ENCODE measurements at places on chromosomes 7 and 10.
A peak's percentile ranks its signal among the peaks of the same experiment; 100 is the strongest.

DNA sequence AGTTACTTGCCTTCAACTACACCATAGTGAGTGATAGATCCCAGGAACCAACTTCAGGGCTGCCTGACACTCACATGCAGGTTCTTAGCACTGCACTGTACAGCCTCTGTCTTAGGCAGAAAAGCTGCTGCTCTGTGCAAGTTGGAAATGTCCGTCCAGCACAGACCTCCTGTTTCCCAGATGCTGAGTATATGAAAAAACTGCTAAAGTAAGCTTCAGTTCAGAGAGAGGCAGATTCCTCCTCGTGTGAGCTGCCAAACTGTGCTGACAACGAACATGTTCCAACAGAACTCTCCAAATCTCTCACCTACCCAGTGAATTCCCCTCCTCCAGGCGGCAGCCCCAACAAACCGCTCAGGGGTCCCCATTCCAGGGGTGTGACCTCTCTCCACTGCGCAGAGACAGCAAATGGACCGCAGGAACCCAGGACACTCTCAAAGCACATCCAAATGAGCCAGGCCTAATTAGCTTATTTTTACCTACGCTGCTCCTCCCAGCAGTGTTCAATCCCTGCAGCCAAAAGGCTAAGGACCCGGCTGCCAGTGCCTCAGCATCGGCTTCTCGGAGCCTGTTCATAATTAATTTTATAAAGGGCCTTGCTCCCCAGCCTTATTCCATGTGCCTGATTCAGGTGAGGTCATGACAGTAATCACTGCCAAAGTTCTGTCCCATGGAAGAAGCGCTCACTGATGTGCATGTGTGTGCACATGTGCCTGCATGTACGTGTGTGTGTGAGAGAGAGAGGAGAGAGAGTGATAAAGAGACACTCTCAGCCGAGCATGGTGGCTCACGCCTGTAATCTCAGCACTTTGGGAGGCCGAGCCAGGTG, 159.5 kb upstream of the AUTS2 start:
- DNase-seq: no peak

DNA sequence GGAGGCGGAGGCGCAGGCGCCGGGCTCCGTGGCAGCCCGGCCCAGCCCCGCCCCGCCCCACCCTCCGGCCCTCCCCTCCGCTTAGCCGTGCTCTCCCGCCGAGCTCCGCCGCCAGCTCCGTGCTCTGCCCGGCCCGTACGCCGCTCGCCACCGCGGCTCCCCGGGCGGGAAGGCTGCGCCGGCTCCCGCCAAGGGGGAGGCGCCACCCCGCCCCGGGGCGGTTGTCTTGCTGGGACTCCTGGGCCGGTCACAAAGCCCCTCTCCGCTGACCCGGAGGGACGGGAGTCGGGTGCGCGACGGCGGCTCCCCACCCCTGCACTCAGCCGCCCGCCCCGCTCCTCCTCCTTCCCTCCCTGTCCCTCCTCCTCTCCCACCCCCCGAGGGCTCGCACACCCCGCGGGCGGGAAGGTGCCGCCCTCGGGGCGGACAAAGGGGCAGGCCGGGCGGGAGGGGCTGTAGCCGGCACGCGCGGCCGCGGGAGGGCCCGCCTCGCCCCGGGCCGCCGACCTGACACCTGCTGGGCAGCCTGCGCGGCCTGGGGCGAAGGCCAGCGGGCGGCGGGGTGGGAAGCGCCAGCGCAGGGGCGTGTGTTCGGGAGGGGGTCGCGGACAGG, 11.5 kb upstream of the SP8 start:
- no peak for DNase-seq

DNA sequence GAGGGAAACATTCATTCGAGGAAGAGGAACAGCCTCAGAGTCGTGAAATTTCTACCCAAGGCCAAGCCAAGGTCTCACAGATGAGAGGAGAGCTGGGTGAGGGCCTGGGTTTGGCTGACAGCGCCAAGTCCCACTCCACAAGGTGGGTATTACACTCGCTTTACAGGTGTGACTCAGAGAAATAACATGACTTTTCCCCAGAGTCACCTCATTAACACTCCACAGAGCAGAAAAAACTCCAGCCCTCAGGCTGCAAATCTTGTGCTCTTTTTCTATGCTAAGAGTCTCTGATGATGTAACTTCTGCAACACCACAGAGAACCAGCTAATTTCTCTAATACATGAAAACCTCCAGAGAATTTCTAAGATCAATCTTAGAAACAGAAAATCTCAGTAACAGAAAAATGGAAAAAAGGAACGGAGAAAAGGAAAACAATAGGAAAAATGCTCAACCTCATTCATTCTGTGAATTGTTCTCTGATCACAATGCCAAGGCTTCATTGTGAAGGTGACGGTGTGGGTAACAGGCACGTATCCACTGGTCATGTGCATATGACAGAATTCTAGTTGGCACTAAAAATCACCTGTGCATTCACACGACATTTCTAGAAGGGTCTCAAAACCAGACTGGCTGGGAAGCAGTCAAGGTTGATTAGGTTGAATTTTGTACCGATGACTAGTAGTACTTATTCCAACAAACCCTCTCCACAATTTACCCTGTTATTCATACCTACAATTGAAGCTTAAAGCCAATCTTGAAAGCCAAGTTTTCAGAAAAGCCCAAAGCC, 20.3 kb downstream of the YWHAG start:
- DNase-seq: no peak

- no peak for DNase-seq
These were observed 48.4 kb downstream of the TMEM26 start for GRCh38 chr10:61404751-61405150.

GRCh38 chr7:131595699-131596098, 39.3 kb upstream of the PODXL start:
- no peak for DNase-seq

- no peak for DNase-seq
These were observed 4.7 kb upstream of the EBF3 start for GRCh38 chr10:129968853-129969183.

DNA sequence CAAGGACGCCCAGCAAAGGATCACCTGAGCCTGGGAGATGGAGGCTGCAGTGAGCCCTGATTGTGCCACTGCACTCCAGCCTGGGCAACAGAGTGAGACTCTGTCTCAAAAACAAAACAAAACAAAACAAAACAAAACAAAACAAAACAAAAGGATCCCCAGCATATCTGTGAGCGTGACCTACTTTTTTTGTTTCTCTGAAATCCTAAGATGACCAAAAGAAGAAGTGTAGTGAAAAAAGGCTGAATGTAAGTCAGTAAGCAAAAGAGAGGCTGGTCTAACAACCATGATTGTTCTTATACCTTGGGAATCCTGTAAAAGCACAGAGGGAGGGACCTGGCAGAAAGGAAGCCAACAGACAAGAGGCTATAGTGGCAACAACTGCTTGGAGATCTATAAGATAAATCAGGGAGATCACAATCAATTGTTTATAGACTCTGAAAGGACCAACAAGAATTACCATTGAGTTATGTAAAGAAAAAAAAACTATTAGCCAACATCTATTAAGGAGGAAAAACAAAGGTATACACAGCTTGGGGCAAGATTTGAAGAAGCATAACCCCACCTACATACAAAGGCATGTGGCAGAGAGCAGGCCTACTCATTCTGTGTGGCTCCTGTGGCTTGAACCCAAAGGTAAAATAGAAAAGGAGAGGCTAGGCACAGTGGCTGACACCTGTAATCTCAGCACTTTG, 255.2 kb upstream of the KLF14 start:
- DNase-seq: no peak

GRCh38 chr7:33905389-33906032, at the start of gene BMPER:
BMPER (plus strand) TSS chr7:33905539; CDS start chr7:33905614, 75 bp downstream.
- no peak for DNase-seq

DNA sequence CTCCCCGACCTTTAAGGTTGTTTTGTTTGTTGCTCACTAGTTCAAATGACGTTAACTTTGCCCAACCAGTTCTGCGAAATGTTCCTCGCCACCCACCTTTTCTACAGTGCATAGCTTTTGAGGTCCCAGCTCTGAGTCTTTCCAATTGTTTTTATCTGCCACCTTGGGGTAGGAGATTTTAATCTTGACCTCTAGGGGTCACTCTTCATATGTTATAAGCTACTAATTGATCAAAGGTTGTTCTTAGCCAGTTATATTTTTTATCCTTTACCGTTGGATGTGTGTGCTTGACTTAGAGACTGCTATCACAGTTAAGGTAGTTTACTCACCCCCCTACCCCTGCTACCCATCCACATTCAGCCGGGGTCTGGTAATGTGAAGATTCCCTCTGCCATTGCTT, 372.4 kb downstream of the SUGCT start:
- DNase-seq: no peak

- DNase-seq: no peak
These were observed 179.1 kb upstream of the SH2B2 start for GRCh38 chr7:102107474-102108104.

- DNase-seq: no peak
These were observed 9.1 kb upstream of the EIF4H start for GRCh38 chr7:74164985-74165456.

- no peak for DNase-seq
These were observed 173.1 kb downstream of the INHBA start for GRCh38 chr7:41529831-41530230.

DNA sequence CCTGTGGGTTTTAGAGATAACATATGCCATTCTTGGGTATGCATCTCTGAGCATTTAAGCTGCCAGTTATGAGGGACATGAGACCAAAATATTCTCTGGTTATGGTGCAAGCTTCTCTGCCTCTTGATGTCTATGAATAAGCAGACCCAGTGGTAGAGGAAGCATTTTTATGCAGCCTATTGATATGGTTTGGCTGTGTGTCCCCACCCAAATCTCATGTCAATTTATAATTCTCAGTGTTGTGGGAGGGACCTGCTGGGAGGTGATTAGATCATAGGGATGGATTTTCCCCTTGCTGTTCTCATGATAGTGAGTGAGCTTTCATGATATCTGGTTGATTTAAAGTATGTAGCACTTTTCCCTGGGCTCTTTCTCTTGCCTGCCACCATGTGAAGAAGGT, 187.2 kb downstream of the ARHGAP12 start:
- DNase-seq: no peak

DNA sequence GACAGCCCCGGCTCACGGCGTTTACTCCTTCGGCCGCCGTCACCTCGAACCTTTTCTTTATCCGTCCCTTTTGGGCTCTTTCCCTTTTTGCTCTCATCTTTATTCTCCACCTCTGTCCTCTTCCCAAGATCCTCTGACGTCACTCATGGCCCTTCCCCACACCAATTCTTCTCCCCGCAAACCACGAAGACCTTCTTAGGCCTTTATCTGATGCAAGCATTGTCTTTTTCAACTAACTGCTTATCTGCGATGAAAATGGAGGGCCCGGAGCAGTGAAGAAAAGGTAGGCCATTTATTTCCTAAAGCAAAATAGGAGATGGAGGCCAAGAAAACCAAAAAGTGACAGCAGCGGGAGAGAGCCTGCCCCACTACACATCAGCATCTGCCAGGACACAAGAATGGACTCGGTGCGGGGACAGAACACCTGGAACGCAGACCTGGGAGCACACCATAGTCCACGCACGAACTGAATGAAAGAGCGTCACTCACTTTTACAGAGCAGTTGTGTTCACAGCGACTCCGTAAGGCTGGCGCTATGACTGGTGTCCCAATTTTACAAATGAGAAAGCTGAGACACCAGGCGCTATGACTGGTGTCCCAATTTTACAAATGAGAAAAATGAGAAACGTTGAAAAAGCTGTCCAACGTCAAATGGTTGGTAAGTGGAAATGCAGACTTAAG, 45.3 kb downstream of the ZNF777 start:
- no peak for DNase-seq

DNA sequence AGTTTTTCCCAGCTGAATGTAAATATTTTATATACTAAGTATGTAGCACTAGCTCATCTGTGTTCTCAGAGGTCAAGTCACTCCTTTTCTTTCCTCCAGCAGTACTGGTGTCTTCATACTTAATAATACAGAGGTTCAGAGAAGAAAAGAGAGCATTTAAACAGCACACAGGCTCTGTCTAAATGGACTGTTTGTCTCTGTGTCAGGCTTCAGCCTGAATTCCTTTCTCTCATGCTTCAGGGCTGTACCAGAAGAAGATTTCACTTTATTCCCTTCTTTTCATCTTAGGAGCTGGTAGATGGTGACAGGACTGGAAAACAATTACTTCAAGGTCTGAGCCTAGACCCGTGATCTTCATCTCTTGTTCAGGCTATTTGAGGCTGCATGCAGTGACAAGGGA, 51.4 kb upstream of the LYZL2 start:
- DNase-seq: no peak

- DNase-seq: no peak
These were observed 123.6 kb downstream of the OAT start for GRCh38 chr10:124294811-124295770.

GRCh38 chr7:44257618-44258422, 57.0 kb downstream of the YKT6 start:
- DNase-seq: peak; percentile 78

- no peak for DNase-seq
These were observed 53.5 kb upstream of the PPP1R17 start for GRCh38 chr7:31633467-31633866.

DNA sequence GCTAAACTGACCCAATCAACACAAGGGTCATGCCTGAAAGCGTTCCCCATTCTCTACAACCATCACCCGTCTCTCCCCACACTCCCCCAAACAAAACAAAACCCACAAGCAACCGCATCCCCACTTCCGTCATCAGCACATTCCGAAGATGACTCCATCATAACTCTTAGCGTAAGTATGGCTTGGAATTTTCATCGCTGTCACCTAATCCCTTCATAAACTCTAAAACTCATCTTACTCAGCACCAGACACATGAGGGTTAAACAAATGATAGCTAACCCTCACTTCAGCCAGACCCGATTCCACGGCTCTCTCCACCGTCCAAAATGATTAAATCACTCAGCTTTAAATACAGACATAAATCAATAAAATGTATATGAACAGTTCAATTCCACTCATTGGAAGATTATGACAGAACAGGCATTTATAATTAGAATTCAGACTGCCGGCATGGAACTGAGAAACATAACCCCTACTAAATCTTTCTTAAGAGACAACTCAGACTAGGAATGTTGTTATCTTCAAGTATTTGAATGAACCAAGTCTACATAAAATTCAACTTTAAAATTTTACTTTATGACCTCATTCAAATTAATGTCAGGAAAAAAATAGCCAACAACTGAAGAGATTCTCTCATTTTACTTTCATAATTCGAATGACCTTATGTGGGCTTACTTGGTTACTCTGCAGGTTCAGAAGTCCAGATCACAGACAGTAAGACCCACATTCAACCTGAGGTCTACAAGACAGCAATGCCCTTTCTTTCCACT, 215.9 kb downstream of the PARD3 start:
- DNase-seq: no peak

DNA sequence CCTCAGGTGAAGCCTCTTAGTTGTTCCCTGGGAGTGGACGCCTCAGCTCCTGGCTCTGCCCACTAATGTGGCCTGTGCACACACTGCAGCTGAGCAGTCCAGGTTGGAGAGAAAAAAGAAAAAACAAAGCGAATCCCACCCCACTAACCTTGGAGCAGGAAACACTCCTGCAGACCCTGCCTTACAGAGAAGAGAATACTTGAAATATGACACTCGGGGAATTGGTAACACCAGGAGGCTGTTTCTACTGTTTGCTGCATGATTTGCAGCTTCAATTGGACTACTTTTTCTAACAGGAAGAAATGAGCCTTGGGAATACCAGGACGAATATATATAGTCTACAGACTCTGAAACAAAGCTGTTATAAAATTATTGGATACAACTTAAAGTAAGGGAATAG, 22.2 kb downstream of the CDHR3 start:
- DNase-seq: no peak

- DNase-seq: no peak
These were observed 25.2 kb upstream of the OTUD1 start for GRCh38 chr10:23413629-23414089.

GRCh38 chr7:38127216-38128207, 50.5 kb upstream of the STARD3NL start:
- DNase-seq: no peak

GRCh38 chr7:51620706-51621105, 304.1 kb upstream of the COBL start:
- DNase-seq: no peak

GRCh38 chr7:132291481-132291880, 284.8 kb downstream of the PLXNA4 start:
- DNase-seq: no peak

Measured in stimulated activated naive CD4-positive, alpha-beta T cell treated with Interleukin-2 at 50 U/mL for 16 hours (primary cell).